Activated naive CD8-positive, alpha-beta T cell treated with anti-CD3 and anti-CD28 coated beads, Interleukin-2, amount 10 ng/mL, durations not matched to agents 7 days and 5 days (primary cell): ENCODE measurements at places on chromosomes 5 and 9. TPM values are rescaled to one million over a fixed set of nuclear protein-coding genes. Genes with fewer than 3 reads are reported as not detected.

Gene PLCXD3
- total RNA-seq = not detected

Gene ASTN2
- 5.2 TPM for total RNA-seq

- H3K4me3 ChIP-seq = no peak overlapping the region
- H3K36me3 ChIP-seq = no peaks in the 10 kb centered on the region
- no peaks in the 10 kb centered on the region for H3K4me1 ChIP-seq
- no peak for DNase-seq
Measured at GRCh38 chr9:26565118-26565517, 327.5 kb downstream of the CAAP1 start.

DNA sequence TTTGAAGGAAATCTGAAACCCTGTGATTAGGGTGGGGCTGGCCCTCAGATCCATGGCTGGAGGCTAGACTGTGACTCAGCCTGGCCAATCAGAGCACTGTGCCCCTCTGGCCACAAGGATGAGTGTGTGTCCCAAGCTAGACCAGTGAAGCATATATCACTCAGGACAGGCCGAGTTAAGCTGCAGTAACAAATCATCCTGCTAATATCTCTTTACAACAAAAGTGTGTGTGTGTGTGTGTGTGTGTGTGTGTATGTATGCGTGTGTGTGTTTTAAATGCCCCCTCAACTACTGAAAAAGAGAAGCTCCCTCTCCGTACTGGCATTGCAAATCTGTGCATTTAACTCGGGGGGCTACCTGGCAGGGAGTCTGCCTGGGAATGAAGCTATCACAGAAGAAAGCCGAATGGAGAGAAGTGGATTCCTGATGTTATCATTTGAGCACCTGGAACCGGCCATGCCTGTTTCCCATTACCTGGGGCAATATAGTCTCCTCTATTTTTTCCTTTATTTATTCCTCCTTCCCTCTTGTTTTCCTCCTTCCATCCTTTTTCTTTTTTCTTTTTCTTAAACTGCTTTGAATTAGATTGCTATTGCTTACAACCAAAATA is 25.6 kb downstream of the STC2 start:
- no peak overlapping the region for H3K27ac ChIP-seq
- no peaks in the 10 kb centered on the region for H3K36me3 ChIP-seq
- no peak for DNase-seq
- H3K27me3 ChIP-seq = peaks cover 37% of the 10 kb centered on the region
